ENCODE measurements at places on chromosomes 13 and 19.

- DNase-seq, result no peak
Measured at GRCh38 chr13:39345982-39346381, 257.0 kb downstream of the LHFPL6 start.

DNA sequence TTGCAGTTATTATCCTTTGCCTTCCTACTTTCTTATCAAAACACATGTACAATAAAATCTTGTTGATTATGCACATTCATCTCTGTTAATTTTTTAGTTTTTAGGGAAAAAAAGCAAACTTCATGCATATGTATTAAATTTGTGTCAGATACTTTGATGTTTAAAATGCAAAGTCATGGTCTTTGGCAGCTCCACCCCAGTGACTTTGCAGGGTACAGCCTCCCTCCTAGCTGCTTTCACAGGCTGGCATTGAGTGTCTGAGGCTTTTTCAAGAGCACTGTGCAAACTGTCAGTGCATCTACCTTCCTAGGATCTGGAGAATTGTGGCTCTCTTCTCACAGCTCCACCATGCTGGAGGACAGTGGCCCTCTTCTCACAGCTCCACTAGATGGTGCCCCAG, 1988.1 kb upstream of the PCDH20 start:
- DNase-seq, result no peak

DNA sequence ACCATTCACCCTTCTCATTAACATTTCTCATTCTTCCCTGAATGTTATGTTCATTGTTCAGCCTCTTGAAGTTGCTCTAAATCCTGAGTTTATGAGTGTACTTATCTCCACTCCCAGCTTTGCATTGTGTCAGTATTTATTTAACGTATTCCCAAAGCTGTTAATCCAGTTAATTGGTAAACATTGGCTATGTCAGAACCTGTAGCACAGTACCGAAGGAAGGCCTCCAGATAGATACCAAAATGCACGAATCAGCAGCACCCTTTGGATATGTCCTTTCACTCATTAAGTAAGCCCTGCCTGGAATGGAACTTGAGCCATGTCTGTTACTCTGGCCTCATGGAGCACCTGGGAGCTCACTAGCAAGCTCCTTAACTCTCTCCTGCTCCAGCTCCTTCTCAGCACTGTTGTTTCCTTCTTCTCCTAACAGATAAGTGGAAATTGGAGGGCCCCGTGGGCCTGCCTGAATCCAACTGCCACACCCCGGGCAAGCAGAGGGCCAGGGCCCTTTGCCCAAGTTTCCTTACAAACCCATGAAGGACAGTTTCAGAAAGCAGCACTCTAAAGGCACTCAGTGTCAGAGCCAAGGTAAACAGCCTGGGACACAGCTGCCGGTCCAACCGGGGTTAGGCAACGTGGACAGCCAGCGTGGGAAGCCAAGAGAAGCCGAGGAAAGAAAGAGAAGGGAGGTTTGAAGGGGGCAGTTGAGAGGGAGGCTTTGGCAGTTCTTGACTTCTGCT, 155.0 kb upstream of the SERP2 start:
- no peak for DNase-seq

GRCh38 chr19:5104871-5105351, 136.0 kb downstream of the KDM4B start:
- DNase-seq, result no peak

DNA sequence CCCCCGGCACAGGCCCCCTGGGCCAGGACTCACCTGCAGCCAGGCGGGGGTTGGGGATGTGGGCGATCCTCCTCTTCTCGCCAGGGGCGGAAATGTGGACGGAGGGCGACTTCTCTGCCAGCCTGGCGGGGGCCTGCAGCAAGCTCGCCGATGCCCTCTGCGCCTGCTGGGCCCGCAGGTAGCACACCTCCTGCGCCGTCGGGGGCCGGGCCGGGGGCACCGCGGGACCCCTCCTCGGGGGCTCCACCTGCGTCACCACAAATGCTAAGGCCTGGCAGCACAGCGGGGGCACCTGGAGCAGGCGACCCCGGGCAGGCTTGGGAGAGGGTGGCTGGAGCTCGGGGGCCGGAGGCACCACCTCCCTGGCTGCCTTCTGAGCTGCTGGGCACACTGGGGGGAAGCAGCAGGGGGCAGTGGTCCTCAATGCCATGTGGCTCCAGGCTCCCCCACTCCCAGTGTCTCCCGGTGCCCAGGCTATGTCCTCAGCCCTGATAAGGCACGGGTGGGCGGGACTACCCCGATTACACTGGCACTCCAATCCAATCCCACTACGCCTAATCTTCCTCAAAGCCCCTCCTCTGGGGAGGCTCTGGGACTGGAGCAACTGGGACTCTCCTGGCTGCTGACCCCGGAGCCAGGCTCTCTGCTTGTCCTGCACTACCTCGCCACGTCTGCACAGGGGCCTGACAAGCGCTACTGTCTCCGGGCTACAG, 11.6 kb upstream of the ATP8B3 start:
- no peak for DNase-seq

All from T follicular helper cell (primary cell).